ENCODE measurements at places on chromosomes 12 and 14.

DNA sequence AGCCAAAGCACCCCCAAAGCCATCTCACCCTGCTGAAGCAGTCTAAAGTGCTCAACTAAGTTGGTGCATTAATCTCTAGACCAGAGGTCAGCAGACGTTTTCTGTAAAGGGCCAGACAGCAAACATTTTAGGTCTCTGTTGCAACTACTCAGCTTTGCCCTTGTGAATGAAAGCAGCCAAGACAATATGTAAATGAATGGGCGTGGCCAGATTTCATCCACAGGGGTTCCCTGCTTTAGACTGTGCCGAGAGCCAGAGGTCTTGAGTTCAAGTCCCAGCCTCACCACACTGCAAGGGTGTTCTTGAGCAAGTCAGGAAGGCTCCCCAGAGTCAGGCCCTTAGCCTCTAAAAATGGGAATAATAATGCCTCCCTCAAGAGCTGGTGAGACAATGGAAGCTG, 166.2 kb downstream of the CHST11 start:
- DNase-seq, result no peak

DNA sequence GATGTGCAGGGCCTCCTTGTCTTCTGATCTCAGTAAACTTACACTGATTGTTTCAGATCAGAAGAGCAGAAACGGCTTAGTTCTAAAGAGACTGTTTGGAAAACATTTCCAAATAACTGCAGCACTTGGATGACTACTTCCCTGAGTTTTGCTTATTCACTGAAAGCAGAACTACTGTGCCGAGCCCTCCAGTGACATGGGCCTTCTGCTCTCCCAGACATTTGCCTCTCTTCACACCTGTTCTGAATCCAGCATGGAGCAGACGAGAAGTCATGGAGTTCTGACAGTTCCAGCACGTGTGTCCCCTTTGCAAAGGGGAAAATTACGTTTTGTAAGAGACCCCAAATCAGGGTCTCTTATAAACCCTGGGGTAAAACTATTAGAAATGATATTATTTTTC, 31.4 kb downstream of the ETNK1 start:
- no peak for DNase-seq

DNA sequence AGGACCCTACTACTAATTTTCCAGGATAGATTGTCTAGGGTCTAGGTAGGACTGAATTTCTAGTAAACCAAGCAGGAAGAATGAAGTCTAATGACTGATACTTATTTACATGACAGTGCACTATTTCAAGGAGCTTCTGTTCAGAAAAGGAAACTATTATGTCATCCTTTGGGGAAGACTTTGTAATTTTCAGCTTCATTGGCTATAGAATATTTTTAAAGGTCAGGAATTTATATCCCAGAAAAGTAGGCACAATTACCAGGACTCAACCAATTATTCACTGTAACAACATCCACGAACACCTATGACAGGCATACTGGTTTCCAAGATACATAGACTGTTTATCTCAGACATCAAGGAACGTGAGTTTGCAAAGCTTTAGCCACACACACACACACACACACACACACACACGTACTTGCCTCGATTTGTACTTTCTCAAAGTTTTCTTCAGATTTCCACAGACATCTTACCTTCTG, 23.2 kb downstream of the OR6S1 start:
- DNase-seq, result no peak

DNA sequence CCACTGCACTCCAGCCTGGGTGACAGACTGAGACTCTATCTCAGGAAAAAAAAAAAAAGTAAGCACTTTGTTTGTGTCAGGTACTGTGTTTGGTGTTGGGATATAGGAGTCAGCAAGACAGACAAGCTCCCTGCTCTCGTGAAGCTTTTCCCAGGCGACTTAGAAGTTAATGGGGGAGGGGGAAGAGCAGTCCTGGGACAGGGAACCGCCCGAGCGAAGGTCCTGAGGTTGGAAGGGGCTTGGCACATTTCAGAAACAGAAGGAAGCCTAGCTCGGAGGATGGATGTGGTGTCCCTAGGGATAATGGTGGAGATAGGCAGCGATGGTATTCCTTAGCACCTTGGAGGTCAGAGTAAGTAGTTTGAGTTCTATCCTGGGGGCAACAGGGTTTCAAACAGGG, 8.5 kb upstream of the COX6A1 start:
- DNase-seq, result no peak

GRCh38 chr12:6620137-6620884, 13.1 kb upstream of the CHD4 start:
- DNase-seq, result no peak

- DNase-seq, result no peak
Observed at GRCh38 chr12:119409043-119409442, 74.5 kb downstream of the CCDC60 start.

All from bronchial epithelial cell (primary cell).